Foreskin keratinocyte (primary cell): ENCODE measurements at places on chromosomes 2 and 18. TPM values are rescaled to one million over a fixed set of nuclear protein-coding genes. Genes with fewer than 3 reads are reported as not detected.

Gene GDF7
- not detected in 2 replicates for total RNA-seq

Gene CTLA4
- total RNA-seq, result not detected in 2 replicates

Gene ITPRIPL1
- total RNA-seq, result 7.2 and 7.7 TPM in 2 replicates

Gene ADCY3
- 64.9 and 67.0 TPM in 2 replicates for total RNA-seq

DNA sequence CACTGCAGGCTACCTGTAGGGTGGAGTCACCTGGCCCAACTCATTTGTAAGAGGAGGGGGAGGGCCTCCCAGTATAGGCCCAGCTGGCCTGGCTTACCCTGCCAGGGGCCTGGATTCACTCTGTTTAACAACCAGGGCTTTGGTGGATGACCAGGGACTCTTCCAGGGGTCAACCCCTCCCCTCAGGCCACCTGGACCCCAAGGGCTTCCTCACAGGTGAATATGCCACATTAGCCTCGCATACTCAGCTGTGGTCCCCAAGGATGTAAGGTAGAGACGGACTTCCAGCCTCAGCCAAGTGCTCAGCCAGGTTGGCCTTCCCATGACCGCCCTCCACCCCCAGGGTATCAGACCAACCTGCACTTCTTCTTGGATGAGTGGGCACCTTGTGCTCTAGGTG lies 8.8 kb upstream of the SH3RF3 start:
- DNase-seq, result no peak

DNA sequence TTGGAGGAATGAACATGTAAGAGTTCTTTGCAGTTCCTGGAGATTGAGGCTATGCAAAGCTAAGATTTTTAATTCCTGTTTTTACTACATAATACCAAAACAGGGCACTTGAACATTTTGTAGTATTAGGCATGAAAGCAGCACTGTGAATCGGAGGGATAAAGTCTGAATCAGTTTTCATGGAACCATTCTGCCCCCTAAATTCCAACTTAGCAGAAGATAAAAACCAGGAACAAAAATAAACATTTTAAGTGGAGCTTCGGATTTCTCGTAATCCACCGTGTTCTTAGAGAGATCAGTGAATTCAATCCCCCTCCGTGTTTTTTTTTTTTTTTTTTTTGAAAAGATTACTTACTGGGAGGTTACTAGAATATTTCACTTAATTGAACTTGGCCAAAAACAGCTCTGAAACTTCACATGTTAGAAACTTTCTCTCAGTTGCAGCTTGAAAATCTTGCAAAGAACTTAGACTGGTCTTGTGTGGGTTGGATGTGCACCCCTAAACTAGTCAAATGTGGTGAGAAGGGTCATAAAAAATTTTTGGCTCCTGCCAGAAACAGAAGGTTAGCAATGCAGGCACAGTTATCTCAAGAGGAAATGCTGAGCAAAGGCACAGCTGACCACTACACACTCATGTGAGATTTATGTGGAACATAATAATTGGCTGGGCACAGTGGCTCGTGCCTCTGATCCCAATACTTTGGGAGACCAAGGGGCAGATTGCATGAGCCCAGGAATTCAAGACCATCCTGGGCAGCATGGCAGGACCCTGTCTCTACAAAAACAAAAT lies 145.4 kb upstream of the RNF152 start:
- no peak for DNase-seq

DNA sequence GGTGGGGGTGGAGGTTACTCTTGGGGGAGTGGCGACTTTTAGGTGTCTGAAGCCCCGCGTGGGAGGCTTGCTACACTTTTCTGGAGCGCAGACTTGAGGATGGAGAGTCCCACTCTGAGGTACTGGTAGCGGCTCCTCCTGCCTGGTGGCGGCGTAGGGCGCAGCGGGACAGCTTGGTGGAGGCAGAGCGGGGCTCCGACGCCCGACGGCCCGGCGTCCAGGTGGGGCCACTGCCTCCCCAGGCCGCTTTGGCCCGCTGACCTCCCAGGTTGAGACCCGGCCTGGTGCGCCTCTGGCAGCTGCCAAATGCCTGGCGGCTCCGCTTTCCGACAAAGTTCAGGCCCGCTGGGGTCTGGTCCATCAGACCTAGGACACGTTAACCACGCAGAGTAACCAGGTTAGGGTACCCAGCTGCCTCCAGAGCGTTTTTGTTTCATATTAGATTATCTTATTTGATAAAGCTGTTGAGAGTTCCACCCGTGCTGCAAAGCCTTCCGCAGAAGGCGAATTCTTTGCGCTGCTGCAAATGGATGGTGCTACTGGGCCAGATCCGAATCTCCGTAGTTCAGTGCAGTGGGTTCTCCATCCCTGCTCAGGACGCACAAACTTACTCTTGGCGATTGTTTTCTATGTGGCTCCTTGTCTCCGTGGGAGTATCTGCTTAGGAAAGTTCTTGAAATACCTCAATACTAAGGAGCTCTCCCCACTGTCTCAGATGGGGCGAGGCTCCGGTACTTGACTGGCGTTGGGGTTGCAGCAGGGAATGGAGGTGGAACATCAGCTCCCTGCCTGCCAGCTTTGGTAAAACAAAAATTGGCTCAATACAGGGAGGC lies 405.9 kb downstream of the XIRP2 start:
- peak; percentile 19 for DNase-seq

GRCh38 chr18:62486290-62486964 lies 36.4 kb upstream of the ZCCHC2 start:
- DNase-seq, result peak; percentile 98

- DNase-seq, result no peak
Observed at GRCh38 chr2:118902266-118903028, 39.5 kb upstream of the MARCO start.

DNA sequence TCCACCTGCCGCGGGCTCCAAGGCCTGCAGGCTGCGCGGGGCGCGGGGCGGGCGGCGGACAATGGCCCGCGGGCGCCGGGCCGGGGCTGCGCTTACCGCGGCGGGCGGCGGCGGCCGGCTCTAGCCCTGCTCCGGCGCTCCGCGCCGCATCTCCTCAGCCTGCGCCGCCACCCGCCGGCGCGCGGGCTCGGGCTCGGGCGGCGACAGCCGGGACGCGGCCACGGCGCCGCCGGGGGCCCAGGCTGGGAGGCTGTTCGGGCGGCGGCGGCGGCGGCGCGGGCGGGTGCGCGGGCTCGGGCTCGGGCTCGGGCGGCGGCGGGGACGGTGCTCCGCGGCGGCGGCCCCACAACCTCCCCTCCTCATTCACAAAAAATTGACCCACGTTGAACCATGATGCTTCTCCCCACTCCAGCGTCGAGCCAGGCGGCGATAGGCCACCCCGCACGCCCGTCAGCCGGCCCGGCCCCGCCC lies at the start of gene HDAC4:
TSS of gene HDAC4 (minus strand) at position 425 of the 471 bp plus-strand sequence. CDS start 48,321 bp downstream, outside the sequence.
- no peak for DNase-seq

GRCh38 chr2:21793461-21793860 lies 669.7 kb downstream of the TDRD15 start:
- no peak for DNase-seq

DNA sequence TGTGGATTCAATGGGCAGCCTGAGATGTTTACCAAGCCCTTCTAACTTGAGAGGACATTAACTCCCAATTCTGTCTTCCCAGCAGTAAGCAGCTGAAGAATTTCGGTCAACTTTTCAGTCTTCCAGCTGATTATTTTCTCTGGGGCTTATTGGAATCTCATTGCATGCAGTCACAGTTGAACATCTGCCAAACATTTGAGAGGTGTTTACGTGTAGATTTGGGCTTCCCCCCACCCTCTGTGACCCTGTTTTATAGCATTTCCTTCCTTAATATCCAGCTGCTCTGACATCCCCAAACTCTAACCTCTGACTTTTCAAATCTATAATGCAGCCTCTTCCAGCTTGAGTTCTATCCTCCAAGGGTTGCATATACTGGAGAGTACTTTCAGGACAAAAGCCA lies 16.5 kb upstream of the VIT start:
- no peak for DNase-seq
